Peyer's patch (tissue), 4 donors: ENCODE measurements at places on chromosomes 12 and 14.

DNA sequence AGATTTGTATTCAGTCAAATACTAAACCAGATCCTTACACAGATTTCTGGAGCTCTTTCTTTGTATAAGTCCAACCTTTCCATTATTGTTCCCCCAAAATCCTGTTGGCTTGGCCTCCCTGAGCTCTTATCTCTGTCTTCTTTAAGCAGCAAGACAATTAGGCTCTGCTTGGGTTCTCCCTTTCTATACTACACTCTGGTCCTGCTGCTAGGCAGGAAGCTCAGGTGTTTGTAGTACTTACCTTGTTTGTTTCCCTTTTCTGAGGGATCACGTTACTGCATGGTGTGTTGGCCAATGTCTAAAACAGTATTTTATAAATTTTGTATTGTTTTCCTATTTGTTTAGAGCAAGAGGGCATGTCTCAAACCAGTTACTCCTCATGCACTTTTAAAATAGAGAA lies 192.9 kb downstream of the PRKD1 start:
- no peak for DNase-seq
- H3K36me3 ChIP-seq = no peaks in the 10 kb centered on the region
- no peaks in the 10 kb centered on the region for H3K4me1 ChIP-seq
- no peaks in the 10 kb centered on the region for H3K27me3 ChIP-seq
- H3K4me3 ChIP-seq = no peak overlapping the region
- no peak overlapping the region for H3K27ac ChIP-seq

DNA sequence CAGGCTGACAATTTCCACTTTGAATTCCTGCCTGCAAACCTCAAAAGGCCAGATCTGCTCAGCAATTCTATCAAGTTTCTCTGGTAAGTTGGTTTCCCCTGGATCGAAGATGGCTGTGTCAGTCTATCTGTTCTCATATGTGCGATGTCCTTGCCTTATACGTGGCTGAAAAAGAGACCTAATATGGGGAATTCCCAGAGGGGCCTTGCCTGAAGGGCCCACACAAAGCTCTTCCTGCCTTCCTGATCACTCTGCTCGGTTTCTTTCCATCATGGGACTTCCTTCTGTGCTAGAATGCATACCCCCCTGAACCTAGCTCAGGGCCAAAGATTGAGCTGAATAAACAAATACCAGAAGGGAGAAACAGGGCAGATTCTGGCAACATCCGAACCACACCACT lies 13.2 kb downstream of the TCL1B start:
- peaks cover 3% of the 10 kb centered on the region for H3K27me3 ChIP-seq
- no peaks in the 10 kb centered on the region for H3K4me1 ChIP-seq
- H3K27ac ChIP-seq = peak overlapping the region; percentile 7
- H3K36me3 ChIP-seq = no peaks in the 10 kb centered on the region
- no peak overlapping the region for H3K4me3 ChIP-seq

DNA sequence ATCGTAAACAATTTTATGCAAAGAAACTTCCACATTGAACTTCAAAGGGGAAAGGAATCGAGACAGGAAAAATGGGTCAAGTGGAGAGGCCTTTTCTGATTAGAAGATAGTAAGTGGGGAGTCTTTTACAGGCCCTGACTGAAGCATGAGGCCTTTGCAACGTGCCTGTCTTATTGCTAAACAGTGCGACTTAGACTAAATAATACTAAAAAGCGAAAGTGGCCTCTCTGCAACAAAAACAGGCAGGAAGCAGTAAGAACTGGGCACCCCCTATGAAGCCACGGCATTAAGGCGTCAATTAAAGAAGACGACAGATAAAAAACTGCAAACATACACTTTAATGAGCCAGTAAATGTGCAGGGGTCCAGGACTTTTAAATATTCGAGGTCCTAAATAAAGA lies 283.4 kb upstream of the GRIP1 start:
- no peaks in the 10 kb centered on the region for H3K4me1 ChIP-seq
- no peak for DNase-seq
- no peak overlapping the region for H3K27ac ChIP-seq
- no peak overlapping the region for H3K4me3 ChIP-seq
- no peaks in the 10 kb centered on the region for H3K36me3 ChIP-seq

DNA sequence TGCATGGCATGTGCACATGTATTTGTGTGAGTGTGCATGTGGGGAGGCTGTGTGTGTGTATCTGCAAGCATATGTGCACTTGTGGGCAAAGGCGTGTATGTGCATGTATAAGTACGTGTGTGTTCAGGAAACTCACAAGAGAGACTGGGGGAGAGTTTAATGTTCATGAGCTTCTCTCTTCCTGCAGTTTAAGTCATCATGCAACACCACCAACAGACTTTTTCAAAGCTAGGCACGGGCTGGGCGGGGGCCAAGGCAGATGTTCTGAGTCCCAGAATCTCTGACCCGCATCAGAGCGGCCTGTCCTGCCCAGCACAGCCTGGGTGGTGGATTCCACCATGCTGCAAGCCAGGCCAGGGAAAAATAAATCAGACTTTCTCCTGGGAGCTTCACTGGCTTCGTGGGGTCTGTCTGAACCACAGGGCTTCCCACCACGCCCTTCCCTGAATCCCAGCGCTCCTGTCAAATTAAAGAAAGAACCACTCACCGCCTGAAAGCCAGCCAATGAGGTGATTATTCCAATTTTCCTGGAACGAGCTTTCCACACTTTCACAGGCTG lies 75.7 kb downstream of the PITPNM2 start:
- peaks cover 17% of the 10 kb centered on the region for H3K4me1 ChIP-seq
- H3K36me3 ChIP-seq = no peaks in the 10 kb centered on the region
- no peaks in the 10 kb centered on the region for H3K27me3 ChIP-seq
- DNase-seq = no peak
- H3K27ac ChIP-seq = peak overlapping the region; percentile 64
